ENCODE measurements at places on chromosomes 7 and 10.

GRCh38 chr10:16116404-16117304, 256.3 kb upstream of the MINDY3 start:
- peak; percentile 6 for DNase-seq

DNA sequence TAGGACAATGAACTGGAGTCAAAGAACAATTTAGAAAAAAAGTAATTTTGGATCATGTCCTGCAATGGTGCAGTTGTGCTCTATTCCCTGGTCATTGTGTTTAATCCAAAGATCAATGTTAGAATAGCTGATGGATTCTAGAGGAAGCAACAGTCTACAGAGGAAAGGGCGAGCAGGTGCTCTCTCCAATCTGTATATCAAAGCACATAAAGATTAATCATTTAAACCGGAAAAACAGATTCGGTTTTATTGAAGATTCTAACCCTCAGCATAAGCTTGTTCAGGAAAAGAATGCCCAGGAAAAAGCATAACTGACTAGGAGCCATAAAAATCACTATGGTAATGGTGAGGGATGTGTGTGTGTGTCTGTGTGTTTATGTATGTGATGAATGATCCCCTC, 110.3 kb downstream of the MALRD1 start:
- DNase-seq: no peak

- no peak for DNase-seq
Observed at GRCh38 chr10:71217266-71218045, 5.1 kb downstream of the UNC5B start.

- DNase-seq: no peak
Observed at GRCh38 chr10:32970910-32971309, 12.9 kb upstream of the ITGB1 start.

- no peak for DNase-seq
Observed at GRCh38 chr10:5589661-5590511, 65.1 kb downstream of the CALML3 start.

DNA sequence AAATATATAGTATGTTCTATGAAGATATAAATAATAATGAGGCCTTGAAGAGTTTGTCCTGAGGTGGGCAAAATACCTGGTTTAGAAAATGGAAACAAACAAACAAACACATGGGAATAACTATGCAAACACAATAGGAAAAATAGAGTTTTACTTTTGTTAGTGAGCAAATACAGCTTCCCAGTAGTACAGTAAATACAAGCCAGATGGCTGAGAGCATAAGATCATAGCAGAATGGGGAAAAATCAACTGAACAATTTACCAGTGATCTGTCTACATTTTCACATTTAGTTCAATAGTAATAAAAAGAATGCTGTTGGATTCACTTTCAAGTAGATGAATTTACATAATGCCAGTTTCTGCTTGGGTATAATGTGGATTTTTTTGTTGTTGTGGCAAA, 45.1 kb downstream of the ADD3 start:
- DNase-seq: no peak

DNA sequence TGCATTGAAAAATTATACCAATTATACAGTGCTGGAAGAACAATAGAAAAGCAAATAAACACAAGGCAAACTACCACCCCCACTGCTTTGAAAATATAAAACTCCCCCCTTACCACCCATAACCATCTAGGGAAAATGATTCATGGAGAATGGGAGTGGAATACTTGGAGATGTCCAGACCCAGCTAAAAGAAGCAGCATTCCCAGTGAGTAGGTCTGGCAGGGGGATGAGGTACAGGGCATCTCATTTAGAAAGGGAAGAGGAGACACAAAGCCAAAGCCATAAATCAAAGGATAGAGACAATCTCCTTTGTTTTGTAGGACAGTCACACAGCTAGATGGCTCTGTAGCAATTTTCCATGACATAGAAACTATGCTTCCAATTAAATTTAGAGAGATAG, 36.0 kb upstream of the DGKI start:
- DNase-seq: no peak

GRCh38 chr7:45122975-45123860, 11.7 kb upstream of the TBRG4 start:
- DNase-seq: no peak

- peak; percentile 29 for DNase-seq
Observed at GRCh38 chr7:2040893-2041270, 191.9 kb downstream of the MAD1L1 start.

DNA sequence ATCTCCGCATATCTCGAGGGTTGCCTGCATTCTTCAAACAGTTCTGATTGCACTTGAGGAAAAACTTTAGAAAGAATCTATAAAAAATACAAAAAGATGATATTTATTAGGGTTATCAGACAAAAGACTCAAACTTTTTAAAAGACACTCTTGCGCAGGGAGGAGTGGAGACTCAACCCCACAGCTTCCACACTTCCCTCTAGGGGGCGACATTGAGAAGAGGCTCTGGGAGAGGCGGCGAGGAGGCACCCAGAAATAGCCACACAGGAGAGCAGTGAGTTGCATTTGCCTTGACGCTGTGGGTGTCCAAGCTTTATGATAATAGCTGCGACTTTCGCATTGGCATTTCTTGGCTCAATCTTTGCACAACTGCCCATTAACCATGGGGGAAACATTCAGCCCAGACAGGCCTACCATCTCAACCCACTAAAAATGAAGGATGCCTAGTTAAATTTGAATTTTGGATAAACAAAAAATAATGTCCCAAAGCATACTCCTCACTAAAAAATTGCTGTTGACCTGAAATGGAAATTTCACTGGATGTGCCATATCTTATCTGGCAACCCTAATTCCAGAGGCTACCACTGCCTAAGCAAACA, 86.2 kb downstream of the EBF3 start:
- no peak for DNase-seq

DNA sequence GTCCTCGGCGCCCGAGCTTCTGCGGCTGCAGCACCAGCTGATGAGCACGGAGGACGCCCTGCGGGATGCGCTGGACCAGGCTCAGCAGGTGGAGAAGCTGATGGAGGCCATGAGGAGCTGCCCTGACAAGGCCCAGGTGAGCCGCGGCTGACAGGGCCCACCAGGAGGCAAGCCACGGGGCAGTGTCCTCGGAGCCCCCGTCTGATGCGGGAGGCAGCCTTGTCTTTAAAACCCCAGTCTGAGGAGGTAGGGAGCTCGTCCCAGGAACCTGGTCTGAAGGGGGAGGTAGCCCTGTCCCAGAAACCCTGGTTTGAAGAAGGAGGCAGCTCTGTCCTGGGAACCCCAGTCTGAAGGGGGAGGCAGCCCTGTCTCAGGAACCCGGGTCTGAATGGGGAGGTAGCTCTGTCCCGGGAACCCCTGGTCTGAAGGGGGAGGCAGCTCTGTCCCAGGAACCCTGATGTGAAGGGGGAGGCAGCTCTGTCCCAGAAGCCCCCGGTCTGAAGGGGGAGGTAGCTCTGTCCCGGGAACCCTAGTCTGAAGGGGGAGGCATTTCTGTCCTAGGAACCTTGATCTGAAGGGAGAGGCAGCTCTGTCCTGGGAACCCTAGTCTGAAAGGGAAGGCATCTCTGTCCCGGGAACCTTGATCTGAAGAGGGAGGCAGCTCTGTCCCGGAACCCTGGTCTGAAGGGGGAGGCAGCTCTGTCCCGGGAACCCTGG, 53.1 kb upstream of the GTF2IRD1 start:
- no peak for DNase-seq

DNA sequence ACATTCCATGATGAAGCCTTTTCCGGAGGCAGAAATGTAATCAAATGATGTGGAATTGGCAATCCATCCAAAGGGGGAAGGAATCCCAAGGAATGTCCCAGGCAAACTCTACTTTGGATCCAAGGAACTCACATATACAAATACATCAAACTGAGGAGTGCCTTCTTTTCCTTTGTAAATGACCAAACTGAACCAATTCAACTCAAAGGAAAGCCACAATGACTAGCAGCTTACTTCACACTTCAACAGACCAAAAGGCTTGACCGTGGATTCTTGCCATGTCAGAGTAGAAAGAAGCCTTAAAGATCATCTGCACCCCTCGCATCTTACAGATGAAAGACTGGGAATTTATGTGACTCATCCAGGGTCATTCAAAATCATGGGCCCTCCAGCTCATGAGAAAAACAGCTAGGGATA, 79.7 kb upstream of the MACROH2A2 start:
- no peak for DNase-seq

DNA sequence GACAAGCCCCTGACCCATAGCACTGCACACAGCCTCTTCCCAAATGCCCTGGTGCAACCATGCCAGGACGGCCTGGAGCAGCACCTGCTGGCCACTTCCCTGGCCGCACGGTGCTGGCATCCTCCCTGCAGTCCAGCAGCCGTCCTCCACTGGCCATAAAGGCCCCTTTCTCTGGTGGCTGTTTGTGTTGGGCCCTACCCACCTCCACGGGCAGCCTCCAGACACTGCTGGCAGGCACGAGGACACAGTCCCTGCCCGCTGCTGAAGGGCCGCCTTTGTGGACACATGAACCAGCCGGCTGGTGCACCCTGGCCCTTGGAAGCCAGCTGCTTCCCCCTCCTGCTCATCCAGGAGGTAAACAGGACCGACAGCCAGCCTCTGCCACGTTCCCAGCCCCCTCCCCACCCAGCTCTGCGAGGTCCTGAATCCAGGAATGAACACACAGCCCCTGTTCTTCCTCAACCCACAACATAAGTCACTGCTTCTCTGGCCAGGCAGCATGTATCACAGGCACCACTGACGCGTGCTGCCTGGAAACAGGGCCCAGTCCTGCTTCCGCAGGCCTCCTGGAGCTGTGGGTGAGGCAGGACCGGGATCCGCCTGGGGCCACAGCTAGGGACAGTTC, 43.8 kb downstream of the SPOCK2 start:
- DNase-seq: no peak

- DNase-seq: no peak
Observed at GRCh38 chr7:87567052-87567451, 33.6 kb downstream of the ABCB1 start.

DNA sequence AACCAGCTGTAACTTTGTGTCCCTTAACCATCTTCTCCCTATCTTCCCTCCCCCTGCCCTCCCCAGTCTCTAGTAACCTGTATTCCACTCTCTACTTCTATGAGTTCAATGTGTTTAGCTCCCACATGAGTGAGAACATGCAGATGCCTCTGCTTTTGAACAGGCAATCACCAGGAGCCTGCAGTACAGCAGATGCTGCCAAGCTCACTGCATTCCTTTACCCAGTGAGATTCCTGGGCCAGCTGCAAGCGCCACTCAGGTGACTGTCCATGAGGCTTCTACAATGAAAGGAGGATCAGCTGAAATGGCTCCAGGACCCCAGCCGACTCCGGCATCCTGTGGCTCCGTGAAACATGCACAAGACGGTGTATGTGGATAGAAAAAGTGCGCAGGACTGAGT, 15.7 kb downstream of the GRID1 start:
- DNase-seq: no peak

GRCh38 chr7:106218546-106218945, 66.2 kb downstream of the NAMPT start:
- DNase-seq: no peak

- no peak for DNase-seq
Observed at GRCh38 chr10:77649333-77650331, 12.0 kb upstream of the KCNMA1 start.

GRCh38 chr10:117677890-117678500, 135.4 kb downstream of the EMX2 start:
- no peak for DNase-seq

- DNase-seq: peak; percentile 64
Observed at GRCh38 chr10:45470098-45471012, 96.3 kb downstream of the ALOX5 start.

DNA sequence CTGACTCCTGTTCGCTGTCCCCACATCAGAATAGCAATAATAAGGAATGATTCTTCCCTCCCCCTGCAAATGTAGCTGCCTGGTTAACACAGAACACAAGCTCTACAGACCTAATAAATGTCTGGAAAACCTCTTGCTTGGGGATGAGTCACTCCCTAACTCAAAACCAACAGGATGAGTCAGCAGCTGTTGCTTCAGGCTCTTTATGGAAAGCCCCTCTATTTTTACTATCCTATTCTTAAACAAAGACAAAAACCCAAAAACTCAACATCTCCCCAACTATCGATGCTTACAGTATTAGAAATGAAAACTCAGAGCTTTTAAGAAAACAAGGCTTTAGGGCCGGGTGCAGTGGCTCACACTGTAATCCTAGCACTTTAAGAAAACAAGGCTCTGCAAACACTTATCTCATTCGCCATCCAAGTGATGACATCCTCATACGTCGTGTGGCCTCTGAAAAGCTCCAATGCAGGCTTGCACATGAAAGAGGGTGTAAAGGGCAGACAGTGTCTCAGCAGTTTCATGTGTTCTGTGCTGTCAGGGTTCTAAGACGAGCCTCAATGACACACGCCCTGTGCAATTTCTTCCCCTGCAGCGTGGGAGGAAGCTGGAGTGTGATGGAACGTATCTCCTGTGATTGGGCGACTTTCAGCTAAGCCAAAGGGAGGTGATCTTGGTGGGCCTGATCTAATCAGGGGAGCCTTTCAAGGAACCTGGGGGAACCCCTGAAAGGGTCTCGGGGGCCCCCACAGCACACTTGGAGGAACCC, 70.1 kb downstream of the AMZ1 start:
- peak; percentile 29 for DNase-seq

DNA sequence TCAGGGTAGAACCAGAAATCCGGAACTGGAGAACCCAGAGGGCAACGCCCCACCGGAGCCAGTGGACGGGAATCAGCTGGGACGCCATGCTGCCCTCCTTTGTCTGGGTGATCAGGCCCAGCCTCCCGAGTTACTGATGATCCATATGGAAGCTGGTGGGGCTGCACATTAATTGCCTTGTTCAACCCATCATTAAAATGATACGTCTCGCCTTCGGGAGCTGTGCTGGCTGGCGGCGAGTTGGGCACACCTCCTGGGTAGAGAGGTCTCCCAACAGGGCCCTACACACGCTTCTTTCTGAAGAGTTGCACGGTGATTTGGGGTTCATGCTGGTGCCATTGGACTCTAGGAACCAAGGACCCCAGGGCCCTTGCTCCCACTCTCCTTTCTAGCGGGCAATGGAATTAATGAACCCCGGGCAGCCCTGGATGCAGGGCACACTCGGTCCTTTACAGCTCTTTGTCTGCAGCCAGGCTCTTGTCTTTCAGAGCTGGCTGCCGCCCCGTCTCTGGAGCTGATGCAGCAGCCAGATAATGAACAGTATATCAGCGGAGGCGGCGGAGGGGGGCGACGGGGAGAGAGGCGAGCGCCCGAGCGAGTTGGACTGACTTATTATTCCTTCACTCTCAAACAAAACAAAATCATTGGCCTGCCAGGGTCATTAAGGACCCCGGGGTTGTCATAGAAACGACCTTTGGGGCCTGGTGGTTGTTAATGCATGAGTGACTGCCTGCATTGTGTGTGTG, 412.2 kb upstream of the ZMIZ1 start:
- DNase-seq: no peak

- DNase-seq: no peak
Observed at GRCh38 chr7:80883154-80884025, 35.5 kb downstream of the SEMA3C start.

DNA sequence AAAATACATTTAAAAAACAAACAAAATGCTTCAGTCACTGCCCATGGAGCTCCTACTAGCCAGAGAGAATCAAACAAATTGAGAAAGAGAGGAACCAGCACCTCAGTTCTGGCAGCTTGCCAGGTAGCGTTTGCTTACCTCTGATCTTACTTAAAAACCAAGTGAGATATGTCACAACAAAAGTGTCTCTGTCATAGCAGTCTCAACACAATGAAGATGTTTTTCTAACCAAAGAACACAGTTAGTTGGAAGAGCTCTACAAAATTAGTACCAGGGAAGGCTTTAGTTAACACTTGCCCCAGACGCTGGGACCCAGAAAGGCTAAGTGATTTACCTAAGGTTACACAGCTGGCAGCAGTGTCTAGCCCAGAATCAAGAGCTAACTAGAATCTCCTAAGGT, 3.4 kb downstream of the DOCK4 start:
- DNase-seq: peak; percentile 9

Data from CD4-positive, alpha-beta T cell treated with Interleukin-4 for 1 hour (primary cell).